ENCODE measurements at places on chromosomes 12 and 14.

DNA sequence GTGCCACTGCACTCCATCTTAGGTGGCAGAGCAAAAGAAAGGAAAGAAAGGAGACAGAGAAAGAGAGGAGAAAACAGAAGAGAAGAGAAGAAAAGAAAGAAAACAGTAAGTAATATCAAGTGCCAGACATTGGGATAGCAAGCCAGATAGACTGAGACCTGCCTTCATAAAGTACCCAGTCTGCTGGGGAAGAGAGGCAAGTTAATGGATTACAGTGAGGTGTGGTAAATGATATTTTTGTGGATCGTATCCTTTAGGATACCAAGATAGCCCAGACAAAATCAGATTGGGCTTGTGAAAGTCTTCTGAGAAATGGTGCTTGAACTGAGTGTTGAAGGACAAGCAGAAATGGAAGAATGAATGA is 1.5 kb upstream of the SPTSSA start:
- DNase-seq, result no peak

- no peak for DNase-seq
These were observed 23.7 kb upstream of the CERS5 start for GRCh38 chr12:50190859-50191258.

- DNase-seq, result no peak
These were observed 12.8 kb downstream of the MTHFD1 start for GRCh38 chr14:64400829-64401459.

- no peak for DNase-seq
These were observed 28.8 kb downstream of the CCDC92 start for GRCh38 chr12:123943816-123944215.

DNA sequence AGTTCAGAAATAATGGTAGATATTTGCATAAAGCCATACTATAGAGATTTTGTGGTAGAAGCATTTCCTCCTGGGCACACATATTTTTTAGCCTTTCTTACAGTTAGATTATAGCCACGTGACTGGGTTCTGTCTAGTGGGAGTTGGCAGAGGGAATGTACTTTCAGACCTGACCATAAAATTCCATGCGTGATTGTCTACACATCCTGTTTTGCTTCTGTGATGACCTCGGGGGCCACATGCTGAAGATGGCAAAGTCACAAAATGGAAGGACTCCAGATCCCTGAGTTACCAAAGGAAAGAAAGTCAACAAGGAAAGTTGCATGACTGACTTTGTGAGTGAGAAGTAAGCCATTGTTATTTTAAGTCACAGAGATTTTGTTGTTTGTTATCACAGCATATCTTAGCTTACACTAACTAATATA is 14.6 kb upstream of the MIA2 start:
- DNase-seq, result no peak

GRCh38 chr14:95472819-95473251 is 43.6 kb downstream of the SYNE3 start:
- no peak for DNase-seq

DNA sequence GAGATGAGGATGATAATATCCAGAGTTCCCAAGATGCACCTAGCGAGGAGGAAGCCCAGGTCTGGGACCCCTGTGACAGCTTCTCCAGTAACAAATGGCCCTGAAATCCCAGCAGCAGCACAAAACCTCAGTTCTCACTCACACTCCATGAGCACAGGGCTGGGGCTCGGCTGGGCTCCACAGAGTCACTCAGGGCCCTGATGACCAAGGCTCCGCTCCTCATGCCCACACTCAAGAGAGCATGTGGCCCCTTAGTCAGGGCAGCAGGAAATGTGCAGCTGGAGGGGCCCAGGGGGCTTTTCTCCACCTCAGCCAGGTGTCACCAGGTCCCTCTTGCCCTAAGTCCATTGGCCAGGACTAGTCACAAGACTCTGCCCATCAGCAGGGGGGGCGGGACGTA is 242.7 kb upstream of the SFSWAP start:
- no peak for DNase-seq

- no peak for DNase-seq
These were observed 12.7 kb upstream of the TMCC3 start for GRCh38 chr12:94663071-94663470.

Measured in RKO (cell line).